ENCODE measurements at places on chromosomes 2 and 18. TPM values are rescaled to one million over a fixed set of nuclear protein-coding genes. Genes with fewer than 3 reads are reported as not detected.

Gene FBLN7
- total RNA-seq, result 0.95 TPM

Gene RTN4
- 513 TPM for total RNA-seq

Gene NGEF
- 17.8 TPM for total RNA-seq

Gene RTP5
- not detected for total RNA-seq

Gene C2orf80
- total RNA-seq, result not detected

DNA sequence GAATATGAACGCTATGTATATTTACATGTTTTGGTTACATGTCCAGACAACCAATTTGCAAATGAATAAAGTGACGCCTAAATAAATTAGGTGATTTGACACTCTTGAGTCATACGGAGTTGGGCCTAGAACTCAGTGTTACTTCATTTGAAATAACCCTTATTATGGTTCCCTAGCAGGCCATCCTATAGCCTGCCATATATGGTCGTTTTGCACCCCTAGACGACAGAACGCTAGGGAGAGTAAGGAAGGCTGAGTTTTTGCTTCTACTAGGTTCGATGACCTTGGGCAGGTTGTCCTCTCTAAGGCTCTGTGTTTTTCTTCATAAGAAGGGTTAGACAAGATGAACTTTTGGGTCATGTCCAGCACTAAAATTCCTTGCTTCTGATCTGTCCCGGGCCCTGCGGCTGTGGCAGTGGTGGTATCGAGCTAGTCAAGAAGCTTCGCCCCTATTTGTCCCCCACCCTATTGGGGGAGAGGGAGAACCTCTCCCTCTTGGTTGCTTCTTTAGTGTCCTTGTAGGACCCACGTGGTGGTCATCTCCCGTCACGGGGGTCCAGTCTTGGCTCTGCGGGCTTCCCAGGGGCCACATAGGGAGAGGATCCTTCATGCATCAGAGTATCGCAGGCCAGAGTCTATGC lies 574 bp upstream of the EML4 start:
- DNase-seq, result no peak

DNA sequence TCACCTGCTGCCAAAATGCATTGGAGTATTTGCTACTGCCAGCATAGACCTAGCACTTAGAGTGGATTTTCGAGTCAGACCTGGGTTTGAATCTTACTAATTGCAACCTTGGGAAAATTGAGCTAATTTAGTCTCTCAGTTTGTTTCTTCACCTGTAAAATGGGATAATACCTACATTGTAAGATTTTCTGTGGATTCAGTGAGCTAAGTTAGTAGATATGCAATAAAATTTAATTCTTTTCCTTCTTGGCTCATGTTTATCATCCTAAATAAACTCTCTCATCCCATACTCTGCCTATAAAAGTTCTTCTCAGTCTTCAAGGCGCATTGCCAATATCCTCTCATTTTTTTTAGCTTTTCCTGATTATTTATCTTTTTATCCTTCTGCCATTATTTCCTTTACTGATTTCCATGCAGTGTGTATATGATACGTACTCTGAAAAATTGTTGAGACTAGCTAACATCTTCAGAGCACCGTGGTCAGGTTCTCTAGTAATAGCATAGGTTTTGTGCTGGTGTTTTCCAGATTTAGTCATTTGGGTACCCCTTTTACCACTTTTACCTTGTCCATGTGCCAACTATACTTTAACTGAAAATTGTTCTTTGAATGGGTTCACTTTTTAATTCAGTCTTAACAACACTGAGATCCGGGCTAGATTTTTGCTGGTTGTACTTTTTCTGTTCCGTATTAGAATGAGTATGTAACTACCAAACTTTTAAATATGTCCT lies 7.3 kb downstream of the CEP192 start:
- DNase-seq, result no peak

GRCh38 chr2:218015586-218016521 lies 13.1 kb upstream of the TNS1 start:
- DNase-seq, result no peak

DNA sequence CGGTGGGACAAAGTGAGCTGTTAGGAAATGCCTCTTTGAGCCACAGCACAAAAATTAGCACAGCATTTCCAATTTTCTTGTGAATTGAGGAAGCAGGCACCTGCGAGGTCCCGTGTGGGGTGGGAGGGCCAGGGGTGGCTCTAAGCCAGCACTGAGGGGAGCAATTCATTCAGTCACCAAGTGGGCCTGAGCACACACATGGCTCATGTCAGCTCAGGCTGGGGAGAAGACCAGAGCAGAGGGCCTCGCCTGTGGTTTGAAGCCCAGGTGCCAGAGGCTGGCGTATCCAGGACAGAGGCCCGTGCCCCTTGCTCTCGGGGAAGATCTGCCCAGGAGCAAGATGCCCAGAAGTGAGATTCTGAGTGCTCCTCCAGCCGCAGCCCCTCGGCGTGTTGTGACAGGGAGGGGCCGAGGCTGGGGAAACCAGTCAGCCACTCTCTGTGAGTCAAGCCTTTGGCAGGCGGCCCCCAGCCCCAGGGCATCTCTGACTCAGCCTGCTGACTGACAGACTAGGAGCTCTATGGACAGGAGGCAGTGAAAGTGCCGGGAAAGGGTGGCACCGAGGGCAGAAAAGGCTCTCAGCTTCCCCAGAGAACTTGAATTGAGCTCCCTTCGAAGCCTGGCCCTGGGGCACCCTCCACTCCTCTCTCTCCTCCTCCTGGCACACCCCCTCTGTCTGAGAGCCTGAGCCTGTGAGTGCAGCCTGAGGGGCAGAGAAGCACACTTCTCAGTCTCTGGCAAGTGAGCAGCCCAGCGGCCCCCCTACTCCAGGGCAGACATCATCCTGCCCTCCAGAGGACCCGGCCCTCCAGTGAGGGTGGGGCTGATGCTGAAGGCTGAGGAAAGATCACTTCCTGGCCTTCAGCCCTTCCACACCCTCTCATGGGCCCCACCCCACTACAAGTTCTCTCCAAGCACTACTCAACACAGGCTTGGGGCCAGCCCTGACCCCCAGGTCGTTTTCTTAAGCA lies 32.3 kb downstream of the CYP26B1 start:
- peak; percentile 58 for DNase-seq

DNA sequence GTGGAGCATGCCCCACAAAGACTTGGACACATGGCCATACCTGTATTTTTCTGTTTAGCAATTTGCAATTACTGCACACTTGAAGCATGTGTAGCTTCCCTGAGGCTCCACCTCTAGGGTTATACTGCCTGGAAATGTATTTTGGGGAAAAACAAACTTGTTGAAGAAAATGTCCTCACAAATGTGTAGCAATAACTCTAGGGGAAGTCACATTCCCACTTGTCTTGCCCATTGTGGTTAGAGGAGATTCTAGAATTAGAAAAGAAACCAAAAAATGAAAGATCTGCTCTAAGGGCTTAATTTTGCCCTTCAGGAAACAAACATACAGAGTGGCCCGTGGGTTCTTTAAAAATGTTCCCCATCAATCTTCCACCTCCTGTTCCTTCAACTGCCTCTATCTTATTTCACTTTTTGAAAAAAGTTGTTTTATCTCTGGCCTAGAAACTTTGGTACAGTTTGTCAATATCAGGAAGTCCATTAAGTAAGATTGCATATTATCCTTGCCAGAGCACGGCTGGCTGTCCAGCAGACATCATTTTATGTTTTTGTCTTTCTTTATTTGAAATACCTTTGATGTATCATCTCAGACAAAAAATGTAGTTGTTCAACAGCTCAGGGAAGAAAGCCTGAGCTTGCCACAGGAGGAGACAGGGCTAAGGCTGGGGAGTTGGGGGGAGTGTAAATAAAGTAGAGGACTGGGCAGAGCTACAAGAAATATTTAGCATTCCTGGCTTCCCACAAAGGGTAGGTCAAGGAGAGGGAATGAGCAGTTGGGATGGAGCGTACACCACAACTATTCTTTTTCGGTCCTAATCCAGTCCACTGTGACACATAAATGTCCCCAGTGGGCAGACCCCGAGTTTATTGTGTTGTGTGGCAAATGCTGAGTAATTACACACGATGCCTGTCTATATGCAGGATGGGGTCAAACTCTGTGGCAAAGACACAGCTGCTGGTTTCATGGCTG lies 96.8 kb upstream of the CDC42EP3 start:
- DNase-seq, result no peak

- no peak for DNase-seq
Observed at GRCh38 chr18:50720325-50720674, 99.5 kb downstream of the MRO start.

- DNase-seq, result no peak
Observed at GRCh38 chr2:201622306-201622970, 20.9 kb downstream of the TMEM237 start.

DNA sequence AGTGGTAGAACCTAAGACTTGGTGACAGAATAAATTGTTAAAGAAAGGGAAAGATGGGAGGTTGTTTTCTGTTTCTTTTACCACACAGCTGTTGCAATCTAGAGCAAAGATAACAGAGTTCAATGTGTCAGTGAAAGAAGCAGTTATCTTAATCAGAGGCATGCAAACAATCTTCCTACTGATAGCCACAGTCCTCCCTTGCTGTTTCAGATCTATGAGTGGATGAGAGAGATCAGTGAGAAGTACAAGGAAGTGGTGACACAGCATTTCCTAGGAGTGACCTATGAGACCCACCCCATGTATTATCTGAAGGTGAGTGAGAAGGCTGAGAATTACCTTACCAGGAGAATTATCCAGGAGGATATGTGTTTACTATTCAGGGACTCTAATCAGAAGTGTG lies 15.9 kb downstream of the CPO start:
- no peak for DNase-seq

DNA sequence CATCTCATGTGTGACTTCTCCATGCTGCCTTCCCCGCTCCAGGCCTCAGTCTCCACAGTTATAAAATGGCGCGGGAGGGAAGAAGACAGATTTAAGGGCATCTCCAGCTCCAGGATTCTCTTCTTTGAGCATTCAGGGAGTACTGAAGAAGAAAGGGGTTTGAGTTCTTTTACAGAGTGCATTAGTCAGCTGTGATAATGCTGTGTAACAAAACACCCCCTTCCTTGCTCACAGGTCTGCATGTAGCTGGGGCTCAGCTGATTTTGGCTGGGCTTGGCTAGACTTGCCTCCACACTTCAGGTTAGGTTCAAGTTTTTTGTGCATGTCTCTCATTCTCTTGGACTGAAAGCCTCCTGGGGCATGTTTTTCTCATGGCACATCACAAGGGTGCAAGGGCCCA lies 8.0 kb upstream of the SLC66A3 start:
- no peak for DNase-seq

GRCh38 chr2:234827096-234827860 lies 124.5 kb upstream of the SH3BP4 start:
- no peak for DNase-seq

DNA sequence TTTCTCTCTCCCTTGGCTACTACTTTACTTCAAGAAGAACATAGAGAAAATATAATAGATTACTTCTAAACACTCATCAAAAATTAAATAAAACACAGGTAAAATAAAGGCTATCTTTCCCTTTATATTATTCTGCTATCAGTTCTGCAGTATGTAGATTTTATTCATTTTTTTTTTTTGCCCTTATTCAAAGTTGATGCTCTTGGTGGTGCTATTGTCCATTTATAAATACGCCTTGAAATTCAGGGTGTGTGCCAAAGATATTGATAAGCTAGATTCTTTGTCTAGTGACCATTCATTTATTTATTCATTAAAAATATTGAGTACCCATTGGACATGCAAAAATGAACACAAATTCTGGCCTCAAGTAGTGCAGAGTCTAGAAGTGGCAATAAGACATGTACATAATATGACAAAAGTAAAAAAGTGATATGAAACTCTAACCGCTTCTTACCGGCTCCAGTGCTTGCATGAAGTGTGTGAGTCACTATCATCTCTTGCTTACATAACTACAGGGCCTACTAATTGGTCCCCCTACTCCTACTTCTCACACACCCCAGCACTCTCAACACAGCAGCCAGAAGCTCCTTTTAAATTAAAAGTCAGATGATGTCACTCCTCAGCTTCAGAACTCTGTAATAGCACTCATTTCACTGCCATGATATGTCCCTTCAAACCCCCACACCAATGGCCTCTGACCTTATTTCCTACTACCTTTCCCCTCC lies 208.3 kb upstream of the FANCL start:
- no peak for DNase-seq

GRCh38 chr2:149156971-149157740 lies 118.7 kb downstream of the LYPD6B start:
- DNase-seq, result no peak

DNA sequence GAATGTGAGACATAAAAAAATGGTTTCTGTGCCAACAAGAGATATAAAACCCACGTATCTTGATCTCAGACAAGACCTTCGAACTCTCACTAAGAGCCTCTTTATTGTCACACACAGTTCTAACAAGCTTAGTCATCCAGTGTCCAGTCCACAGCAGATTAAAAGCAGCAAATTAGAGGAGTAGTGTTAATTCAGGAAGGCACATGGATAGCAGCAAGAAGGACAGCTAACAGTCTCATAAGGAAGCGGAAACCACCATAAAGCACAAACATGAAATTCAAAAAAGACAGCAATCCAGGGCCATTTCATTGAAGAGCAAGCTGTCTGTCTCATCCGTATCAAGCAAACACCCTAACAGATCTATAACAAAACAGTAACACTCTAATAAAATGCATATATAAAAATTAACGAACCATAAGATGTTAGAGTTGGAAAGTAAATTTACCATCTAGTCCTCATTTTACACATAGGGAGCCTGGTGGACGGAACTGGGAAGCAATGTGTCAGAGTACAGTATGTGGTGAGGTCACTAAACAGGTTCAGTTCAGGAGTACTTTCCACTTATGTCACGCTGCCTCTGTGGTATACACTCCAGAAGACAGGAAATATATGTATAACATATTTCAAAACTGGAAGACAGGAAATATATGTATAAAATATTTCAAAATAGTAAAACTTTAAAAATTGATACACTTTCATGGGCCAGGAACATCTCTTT lies 18.3 kb downstream of the AAK1 start:
- DNase-seq, result no peak

DNA sequence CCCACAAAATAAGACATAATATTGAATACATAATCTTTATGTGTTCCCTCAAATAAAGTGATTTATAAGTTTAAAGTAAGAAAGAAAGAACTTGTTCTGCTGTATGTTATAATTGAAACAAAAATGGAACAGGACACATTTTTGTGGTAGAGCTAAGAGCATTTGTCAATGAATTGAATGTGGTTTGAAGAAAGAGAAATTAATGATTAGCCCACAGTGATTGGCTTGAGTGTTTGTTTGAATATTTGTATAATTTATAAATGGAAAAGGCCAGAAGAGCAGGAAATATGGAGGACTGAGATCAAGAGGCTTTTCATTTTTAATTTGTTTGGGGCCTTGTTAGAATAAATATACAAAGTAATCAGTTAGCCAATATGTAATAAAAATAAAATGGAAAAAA lies 395.1 kb upstream of the CDH19 start:
- DNase-seq, result no peak

- no peak for DNase-seq
Observed at GRCh38 chr2:14492920-14493503, 139.5 kb upstream of the LRATD1 start.

GRCh38 chr2:33377048-33377447 lies 99.4 kb upstream of the RASGRP3 start:
- DNase-seq, result no peak

- DNase-seq, result no peak
Observed at GRCh38 chr2:207867905-207868304, 98.2 kb upstream of the FZD5 start.

- no peak for DNase-seq
Observed at GRCh38 chr2:3741867-3742602, 38.7 kb downstream of the DCDC2C start.

GRCh38 chr2:32357318-32358110 lies 691 bp downstream of the BIRC6 start:
- no peak for DNase-seq
